ENCODE measurements at places on chromosomes 11 and 22.
A peak's percentile ranks its signal among the peaks of the same experiment; 100 is the strongest.

GRCh38 chr11:6297831-6298230, 22.5 kb downstream of the CAVIN3 start:
- DNase-seq = peak; percentile 18

DNA sequence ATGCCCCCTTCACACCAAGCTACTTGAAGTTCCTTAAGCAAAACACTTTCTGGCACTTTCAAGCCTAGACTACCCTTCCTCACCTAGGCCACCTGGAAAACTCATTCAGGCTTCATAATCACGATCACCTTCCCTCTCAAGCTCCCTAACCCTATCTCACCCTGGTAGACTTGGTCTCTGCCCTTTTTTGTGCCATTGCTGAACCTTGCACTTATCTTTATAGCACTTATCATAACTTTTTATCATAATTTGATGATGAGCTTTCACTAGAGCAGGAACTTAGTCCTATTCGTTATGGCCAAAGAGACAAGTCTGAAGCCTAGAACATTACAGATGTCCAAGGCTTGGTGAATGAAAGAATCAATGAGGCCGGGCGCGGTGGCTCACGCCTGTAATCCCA, 5.5 kb downstream of the SLC35F2 start:
- no peak for DNase-seq

DNA sequence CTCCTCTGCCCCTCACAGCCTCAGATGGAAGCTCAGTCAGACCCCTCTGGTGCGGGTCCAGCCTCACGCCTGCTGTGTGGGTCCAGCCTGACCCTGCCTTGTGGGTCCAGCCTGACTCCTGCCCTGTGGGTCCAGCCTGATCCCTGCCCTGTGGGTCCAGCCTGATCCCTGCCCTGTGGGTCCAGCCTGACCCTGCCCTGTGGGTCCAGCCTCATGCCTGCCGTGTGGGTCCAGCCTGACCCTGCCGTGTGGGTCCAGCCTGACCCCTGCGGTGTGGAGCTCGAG, 445.3 kb downstream of the BRD1 start:
- no peak for DNase-seq

DNA sequence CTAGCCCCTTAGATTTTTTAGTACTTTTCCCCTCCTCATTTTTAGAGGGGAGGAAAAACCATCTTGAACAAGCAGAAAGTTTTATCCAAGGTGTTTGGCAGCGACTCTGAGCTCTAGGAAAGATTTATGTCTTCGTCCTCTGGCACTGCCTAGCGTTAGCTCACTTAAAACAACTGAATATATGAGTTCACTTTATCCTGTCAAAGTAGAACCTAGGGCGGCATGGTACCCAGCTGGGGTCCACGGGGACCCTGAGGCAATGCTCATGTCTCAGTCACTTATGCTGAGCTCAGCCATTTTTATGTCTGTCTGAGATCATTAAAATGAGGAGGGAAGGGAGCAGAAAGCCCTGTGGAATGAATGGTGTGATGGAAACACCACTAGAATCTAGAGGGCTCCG, 14.2 kb upstream of the VSIG10L2 start:
- no peak for DNase-seq

DNA sequence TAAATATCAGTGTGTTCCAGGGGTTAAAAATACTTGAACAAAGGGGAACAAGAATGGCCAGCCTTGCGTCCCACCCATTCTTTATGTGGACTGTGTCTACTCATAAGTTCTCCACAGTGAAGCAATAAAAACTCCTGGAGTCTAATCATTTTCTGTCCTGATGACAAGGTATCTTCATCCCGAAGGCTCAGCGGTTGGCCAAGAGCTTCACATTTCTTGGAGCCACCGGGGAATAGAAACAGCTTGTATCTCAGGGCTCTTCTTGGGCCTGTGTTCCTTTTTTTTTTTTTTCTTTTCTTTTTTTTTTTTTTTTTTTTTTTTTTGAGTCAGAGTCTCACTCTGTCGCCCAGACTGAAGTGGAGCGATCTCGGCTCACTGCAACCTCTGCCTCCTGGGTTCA, 36.8 kb upstream of the ADORA2A start:
- DNase-seq = no peak

- DNase-seq = no peak
Measured at GRCh38 chr11:118900535-118901384, 17.1 kb downstream of the CXCR5 start.

Data from SW 1271 (cell line).